Stimulated activated CD8-positive, alpha-beta memory T cell treated with anti-CD3 and anti-CD28 coated beads, Interleukin-4, amount 100 ng/mL, for 1 hour (primary cell): ENCODE measurements at places on chromosomes 7 and 10.

DNA sequence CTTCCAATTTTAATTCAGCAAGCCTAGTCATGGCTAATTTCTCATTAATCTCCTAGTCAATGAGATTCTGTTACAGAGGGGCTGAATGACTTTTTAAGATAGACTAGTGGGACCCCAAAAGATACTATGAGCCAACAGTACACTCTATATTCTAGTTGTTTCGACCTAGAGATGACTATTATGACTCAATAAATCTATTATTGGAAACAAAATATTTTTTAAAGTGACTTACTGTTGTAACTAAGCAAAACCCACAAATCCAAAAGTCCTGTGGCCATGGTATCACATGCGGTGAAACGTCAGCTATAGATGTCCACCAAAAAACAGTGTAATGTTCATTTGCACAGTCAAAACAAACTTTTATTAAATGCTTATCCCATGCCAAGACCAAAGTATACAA is 95.3 kb upstream of the ADO start:
- no peak for DNase-seq

GRCh38 chr7:48237354-48237753 is 66.1 kb downstream of the ABCA13 start:
- no peak for DNase-seq

DNA sequence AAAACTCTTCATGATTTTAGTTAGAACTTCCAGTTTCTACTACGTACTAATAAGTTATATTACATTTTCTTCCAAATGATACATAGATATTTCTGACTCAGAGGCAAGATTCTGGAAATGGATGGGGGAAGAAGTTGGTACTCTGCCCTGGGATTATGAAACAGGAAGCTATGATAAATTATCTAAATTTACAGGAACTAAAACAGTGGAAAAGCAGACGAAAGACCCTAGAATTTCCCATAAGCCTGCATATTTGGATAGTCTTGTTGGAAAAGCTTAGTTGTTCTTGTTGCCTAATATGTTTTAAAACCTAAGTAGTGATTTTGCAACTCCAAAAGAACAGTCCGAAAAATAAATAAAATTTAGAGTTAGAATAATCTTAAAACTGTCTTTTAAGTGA is 21.8 kb downstream of the CFAP69 start:
- DNase-seq = no peak

- no peak for DNase-seq
Measured at GRCh38 chr7:106893591-106893990, 28.5 kb downstream of the PIK3CG start.

DNA sequence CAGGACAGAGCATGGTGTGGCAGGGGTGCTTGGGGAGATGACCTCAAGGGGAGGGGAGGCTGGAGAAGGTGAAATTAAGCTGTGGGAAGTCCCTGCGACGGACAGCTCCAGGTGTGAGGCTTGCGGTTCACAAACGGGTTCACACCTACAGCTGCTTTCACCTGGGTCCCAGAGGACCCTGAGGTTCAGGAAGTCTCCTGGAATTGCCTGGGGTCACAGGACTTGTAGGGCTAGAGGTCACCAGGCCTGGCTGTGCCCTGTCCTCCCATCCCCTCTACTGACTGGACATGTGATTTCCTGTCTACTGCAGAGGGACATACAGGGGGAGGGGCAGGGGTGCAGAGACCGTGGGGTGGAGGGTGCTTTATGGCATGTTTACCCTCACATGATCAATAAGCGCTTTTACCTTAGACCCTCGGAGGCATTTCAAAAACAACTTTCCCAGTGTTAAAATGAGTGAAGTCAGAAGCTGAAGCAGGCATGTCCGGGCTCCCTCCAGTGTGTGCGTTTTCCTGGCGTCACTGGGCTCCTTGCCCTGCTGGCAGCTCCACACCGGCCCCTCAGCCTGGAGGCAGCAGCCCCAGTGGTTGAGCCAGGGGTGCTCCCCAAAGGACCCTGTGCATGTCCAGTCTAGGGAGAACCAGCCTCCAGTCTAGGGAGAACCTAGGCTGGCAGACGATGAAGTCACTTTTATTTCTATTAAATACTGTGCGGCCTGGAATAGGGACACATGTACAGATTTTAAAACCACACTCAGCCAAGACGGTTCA is 66.6 kb upstream of the IGFBP3 start:
- no peak for DNase-seq

- no peak for DNase-seq
Measured at GRCh38 chr10:17756557-17757217, 4.7 kb downstream of the TMEM236 start.

- DNase-seq = no peak
Measured at GRCh38 chr10:36393801-36394200, 731.6 kb upstream of the ANKRD30A start.

DNA sequence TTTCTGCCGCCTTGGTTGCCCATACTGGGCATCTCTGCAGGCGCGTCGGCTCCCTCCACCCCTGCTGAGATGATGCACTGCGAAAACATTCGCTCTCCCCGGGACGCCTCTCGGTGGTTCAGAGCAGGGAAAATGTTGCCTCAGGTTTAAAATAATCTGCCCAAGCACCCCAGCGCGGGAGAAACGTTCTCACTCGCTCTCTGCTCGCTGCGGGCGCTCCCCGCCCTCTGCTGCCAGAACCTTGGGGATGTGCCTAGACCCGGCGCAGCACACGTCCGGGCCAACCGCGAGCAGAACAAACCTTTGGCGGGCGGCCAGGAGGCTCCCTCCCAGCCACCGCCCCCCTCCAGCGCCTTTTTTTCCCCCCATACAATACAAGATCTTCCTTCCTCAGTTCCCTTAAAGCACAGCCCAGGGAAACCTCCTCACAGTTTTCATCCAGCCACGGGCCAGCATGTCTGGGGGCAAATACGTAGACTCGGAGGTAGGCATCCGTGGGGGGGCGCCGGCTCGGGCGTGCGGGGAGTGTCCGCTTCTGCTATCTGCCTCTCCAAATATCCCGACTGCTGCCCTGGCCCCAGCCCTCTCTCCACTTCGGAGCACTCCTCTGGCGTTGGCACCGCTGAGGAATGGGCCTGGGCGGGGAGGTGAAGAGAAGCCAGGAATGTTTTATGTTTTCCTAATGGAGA is at the start of gene CAV1:
TSS of gene CAV1 (plus strand) at position 428 of the 689 bp plus-strand sequence. CDS start at position 455, 27 bp downstream.
- DNase-seq = no peak

DNA sequence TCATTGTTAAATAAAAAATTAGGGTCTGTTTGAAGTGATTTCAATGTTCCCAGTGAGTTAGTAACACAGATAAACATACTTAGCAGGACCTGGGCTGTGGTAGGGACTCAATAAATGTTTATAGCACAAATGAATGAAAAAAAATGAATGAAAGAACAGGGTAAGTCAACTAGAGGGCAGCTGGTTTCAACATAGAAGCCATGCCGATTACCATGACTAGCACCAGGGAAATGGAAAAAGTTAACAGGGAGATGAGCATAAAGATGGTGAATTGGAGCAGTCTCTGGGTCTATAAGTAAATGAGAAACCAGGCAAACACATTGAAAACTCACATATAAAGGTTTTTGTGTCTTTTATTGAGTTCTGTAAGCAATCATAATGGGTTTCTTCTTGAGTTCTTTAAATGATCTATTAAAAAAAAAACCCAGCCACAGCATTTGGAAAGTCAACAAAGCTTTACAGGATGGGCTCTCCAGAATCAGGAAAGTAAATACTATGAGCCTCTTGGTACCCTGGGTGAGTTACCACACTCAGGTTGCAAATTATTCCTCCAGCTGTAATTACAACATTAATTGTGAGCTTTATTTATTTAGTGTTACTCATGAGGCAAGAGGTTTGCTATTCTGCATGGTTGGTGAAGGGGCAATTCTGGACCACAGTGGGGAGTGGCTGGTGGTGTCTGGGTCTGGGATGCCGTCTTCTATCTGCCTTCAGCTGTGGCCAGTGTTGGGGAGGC is 46.1 kb upstream of the MTPN start:
- no peak for DNase-seq

DNA sequence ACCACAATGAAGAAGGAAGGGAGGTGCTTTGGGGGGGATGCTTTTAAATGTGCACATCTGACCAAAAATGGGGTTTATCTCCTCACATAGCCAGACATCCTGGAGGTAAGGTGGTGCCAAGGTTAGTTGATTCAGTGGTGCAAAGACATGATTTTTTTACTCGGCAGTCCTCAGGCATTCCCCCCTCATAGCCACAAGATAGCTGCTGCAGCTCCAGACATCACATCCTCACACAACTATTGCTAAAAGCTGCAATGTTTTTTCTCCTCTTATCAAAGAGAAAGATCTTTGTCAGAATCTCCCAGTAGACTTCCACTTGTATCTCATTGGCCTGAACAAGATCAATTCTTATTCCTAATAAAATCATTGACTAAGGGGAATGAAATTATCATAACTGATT is 141.3 kb upstream of the ZNF438 start:
- no peak for DNase-seq

GRCh38 chr10:98249134-98249533 is 18.9 kb downstream of the LOXL4 start:
- no peak for DNase-seq

DNA sequence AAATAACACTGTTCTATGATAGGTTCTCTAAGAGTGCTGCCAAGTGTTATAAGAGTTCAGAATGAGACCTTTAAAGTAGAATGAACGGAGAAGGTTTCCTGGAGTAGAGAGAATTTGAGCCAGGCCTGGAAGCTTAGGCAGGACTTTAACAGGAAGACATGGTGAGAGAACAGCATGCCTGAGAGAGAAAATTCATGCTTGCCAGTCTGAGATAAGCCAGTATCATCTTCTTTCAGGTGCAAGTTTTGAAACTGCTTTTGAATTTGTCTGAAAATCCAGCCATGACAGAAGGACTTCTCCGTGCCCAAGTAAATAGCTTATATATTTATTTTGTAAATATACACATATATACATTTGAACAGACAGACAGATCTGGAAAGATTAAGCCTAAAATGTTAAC is 22.1 kb downstream of the ARMC10 start:
- no peak for DNase-seq

DNA sequence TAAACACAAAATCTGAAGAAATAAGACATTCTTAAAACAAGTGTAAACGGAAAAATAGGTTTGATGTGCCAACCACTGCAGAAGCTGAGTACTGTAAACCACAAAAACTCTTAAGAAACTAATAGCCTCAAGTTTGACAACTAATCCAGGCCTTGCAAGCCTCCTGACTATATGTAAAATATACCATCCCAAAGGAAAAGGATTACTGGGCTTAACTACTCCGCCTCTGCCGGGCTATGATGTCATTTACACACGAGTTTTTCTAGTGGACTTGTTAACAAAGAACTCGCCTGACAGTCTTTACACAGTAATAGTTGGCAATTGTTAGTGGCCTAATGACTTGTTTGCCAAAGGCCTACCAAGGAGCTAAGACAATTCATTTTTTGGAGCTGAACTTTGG is 2.1 kb downstream of the KIF5B start:
- no peak for DNase-seq

DNA sequence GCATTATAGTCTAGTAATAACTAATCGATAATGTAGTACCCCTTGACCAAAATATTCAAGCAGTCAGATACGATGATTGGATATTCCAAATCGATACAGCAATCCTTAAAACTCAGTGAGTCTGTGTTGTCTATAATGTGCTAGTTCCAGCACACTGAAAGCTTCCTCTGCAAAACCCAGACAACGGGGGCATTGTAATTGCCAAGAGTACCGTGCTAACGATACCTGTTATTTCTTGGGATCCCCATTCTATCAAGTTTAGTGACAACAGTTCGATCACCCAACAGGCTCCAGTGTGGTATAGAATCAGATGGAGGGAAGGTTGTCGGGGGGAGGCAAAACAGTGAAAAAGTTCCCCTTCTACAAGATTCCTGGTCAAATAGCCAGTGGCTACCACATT is 865 bp downstream of the ZNF438 start:
- DNase-seq = no peak

GRCh38 chr7:12564996-12565764 is 5.3 kb upstream of the SCIN start:
- no peak for DNase-seq

DNA sequence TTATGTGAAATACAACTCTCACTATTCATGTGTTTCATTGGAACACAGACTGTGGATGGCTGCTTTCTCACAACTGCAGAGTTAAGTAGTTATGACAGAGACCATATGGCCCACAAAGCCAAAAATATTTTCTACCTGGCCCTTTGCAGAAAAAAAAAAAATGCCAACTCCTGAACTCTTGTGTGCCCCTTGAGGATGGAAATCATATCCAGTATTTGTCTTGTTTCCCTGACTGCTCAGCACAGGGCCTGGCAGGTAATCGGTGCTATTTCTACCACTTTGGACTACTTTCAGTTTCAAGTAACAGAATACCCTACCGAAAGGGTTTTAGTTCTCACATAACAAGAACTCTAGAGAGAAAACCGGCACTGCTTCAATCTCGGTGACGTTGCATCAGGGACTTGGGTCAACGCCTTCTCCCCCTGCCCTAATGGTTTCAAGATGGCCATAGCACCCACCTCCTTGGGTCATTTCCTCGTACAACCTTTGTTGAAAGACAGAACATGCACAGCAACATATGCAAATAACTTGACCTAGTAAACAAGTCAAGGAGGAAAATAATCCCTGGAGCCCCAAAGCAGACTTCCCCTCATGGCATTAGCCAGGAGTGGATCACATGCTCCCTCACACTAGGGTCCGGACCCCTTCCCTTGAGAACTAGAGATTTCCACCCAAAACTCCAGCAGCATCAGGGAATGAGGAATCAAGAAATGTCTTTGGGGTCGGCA is 11.8 kb upstream of the GPNMB start:
- no peak for DNase-seq

DNA sequence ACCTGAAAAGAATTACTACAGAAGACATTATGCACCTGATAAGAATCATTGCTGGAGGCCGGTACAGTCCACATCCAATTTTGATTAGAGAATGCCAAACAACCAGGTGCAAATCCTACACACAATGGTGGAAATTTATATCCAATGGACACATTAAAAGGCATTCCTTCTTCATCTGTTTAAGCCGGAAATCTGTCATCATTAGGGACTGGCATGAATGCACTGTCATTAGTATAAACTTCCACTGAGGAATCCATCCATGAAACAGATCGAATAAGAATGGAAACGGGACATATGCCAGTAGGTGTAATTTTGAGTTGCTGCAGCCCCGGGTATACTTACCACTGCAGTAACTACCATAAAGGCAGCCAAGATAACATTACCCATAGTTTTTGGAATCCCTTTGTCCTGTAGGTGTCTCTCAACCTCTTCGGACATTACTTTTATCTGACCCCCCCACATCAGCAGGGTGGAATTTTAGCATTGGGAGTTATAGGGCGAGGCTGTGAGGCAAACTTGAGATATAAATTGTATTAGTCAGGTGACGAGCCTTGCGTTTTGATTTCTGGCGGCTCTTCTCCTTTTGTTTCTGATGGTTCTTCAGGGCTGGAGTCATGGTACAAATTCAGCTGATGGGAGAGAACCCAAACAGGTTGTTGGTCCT is 36.5 kb upstream of the AKR1C2 start:
- no peak for DNase-seq

DNA sequence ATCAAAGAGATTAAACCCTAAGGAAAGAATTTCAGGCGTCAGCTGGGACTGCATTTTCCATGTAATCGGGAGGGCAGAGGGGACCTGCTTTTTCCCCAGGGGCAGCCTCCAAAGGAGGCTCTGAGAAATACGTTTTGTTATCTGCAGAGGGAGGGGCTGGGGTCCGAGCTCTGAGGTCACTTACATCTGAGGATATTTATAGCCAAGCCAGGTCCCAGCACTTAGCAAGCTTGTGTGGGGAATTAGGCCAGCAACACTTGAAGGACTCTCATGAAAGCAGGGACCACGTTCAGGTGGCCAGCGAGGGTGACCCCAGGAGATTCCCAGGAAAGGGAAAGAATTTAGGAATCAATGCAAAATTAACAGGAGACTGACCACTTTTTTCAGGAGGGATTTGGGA is 20.6 kb upstream of the GDI2 start:
- no peak for DNase-seq
